Cardiac fibroblast (primary cell): ENCODE measurements at places on chromosomes 12 and 14.

DNA sequence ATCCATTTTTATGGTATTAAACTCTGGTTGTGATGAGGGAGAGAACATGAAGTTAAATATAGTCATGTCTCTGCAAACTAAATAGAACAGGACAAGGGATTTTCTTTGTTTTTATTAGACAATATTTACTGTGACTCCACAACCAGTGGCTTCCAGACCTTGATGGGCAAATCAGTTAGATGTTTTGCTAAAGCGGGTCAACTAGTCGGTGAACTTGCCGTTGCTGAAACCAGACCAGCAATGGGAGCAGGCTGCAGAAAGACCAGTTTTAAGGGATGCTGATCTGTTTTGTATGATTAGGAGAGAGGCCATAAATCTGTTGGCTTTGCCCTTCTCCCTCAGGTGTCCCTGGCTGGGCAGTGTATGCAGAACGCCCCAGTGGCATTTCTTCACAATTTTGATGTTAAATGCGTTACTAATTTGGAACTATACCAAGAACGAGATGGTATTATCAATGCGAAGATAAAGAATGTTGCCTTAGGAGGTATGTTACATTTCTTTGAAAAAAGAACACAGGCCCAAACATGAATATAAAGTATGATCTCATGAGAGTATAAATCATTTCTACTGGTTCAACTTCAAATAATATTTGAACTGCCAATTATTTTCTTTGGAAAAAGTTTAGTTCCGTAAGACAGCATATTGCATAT is 19.4 kb downstream of the TCTN2 start:
- no peak for DNase-seq

DNA sequence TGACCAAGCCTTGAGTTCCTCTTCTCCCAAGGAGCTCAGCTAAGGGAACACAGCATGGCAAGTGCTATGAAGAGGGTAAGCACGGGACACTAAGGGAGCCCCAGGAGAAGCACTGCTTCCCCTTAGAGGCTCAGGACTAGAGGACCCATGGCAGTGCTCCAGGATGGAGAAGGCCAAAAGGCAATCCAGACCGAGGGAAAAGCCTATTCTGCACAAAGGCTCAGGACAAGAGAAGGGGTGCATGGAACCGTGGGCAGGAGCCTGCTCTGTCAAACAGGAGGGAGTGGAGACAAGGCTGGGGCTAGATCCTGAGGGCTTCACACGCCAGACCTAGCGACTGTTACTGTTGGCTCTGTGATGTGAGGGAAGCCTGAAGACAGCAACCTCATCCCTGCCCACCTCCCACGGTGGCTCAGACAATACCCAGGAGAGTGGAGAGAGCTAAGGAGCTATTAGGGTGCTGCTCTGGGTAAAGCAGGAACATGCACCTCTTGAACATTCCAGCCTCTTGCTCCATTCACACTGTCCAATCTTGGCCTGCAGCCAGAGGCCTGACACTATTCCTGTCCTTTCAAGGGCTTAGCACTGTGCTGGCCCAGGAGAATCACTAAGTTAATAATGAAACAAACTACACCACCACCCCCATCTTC is 24.2 kb downstream of the OTUB2 start:
- DNase-seq, result no peak

- DNase-seq, result no peak
Measured at GRCh38 chr12:99997806-99998205, 13.1 kb upstream of the ANKS1B start.

GRCh38 chr12:11885261-11886038 is 185.3 kb upstream of the BCL2L14 start:
- peak; percentile 65 for DNase-seq

DNA sequence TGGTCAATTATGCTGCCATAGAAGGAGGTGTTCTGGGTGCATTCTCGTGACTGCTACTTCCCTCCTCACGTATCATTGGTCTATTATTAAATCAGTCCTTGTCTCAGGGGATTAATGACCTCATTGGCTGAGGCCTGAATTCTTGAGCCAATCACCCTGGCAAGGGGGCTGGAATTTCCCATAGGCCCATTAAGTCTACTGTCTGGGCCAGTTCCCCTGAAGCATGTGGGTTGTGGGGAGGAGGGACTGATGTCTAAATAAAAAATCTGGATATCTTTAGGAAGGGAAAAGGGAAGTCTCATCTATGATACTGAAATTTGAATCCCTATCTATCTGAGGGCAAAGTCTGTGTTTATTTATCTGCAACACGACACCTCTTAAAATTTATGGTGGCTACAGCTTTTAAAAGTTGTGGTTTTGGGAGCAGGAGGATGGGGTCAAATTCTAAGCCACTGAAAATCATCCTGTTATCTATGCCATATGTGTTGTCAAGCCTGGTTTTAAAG is 71.9 kb downstream of the DYRK2 start:
- peak; percentile 39 for DNase-seq

DNA sequence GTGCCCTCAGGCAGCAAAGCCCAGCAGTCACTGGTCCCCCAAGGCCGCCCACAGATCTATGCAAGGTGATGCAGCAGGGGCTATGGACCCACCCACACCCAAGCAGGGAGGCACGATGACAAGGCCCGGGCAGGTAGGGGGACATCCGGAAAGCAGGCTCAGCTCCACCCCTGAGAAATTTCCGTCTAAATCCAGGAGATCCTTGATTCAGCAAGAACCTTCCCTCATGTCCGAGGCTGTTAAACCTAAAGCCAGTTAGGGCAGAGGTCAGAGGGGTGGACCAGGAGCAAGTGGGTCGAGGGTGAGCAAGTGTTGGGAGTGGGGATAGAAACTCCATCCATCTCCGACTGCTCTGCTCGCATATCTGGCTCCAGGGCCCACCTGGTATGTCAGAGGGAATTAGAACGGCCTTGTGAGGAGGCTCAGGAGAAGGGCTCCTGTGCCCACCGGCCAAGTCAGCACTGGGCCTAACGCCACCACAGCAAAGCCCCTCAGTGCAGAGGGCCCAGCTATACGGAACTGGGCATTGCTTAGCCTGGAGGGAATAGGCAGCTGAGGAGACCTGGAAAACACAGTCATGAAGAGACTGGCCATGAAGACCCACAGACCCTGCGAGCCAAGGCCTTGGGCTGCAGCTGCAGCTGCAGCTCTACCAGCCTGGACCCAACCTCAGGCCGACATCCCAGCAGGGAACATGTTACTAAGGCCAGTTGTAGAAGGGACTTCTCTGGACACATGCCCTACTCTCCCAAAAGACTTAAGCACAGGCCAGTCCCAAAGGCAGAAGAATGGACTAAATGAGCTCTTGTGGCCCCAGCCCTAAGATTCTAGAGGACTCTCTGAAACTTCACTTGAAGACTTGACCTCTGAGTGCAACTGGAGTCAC is 34.3 kb downstream of the DAD1 start:
- no peak for DNase-seq

DNA sequence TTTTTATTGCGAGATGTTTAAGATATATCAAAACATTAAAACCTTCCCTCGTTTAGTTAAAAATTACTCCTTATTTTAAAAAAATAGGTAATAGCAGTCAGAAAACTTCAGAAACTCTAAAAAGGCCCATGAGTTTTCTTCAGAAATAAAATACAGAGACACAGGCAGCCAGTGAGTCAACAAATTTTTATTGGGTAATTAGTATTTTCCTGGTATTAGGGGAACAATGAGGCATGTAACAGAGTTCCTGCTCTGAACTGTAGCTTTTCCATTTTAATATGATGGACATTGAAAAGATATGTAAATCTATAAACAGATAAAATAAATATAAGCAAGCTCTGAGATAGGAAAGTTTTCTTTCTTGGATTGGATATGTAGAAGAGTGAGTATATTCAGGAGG is 399 bp upstream of the ZNF705A start:
- DNase-seq, result no peak

DNA sequence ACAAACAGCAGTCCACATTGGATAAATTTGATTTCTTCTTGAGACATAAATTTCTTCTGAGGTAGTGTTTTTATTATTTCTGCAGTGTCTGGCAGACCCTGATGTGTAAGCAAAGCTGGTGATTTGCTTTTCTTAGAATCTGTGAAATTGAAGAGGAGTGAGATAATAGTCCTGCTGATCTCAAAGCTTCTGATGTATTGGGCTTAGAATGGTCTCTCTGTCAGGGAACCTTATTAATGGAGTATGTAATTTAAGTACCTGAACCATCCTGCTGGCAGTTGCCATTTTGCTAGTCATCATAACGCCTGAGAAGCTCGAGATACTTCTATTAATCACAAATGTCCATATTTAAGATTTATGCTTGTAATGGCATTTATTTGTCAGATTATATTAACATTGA is 464.5 kb upstream of the PRICKLE1 start:
- DNase-seq, result no peak

DNA sequence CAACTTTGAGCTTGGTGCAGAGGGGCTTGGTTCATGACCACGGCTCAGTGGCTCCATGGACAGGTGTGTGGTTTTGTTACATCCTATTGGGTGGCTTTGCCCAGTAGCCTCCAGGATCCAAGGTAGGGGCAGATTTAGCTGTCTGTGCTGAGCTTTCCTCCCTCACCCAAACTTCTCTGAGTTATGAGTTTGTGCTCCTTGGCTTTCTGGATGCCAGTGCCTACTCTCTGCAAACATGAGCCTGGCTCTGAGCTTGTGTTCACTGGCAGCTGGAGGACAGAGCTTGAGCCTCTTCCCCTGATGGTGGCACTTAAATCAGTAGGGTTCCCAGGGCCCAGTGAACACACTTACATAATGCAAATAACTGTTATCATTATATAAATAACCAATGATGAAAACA is 45.3 kb upstream of the HECTD1 start:
- DNase-seq, result no peak

DNA sequence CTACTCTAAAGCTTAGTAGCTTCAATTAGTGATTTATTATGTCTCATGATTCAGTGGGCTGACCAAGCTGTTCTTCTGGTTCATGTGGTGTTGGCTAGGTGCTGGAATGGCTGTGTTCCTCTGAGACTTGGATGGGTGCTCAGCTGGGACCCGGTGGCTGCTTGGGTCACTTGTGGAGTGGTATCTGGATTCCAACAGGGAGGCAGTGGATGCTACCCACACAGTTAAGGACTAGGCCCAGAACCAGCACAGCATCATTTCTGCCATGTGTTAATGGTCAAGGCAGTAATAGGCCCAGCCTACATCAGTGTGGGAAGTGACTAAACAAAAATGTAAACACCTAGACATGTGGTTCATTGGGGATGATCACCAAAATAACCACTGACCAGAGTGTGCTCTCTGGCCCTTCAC is 72.2 kb downstream of the FGD4 start:
- no peak for DNase-seq

- peak; percentile 53 for DNase-seq
Measured at GRCh38 chr14:82710267-82710841, 1176.7 kb upstream of the SEL1L start.

DNA sequence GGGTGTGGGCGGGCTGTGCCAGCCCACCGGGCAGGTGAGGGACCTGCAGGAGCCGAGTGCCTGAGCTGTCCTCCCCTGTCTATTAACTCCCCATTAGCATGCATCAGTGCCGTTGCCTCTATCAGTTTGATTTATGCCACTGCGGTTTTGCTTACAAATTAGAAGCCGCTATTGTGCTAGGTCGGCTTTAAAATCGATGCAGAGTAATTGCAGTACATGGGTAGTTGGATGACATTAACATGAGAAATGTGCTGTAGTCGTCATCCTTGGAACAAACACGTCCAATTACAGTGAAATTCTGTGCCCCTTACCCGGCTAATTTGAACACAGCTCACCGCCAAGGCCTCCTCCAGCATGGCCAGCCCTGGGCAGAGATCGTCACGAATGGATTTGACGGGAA is 145.8 kb downstream of the TSPAN9 start:
- no peak for DNase-seq

DNA sequence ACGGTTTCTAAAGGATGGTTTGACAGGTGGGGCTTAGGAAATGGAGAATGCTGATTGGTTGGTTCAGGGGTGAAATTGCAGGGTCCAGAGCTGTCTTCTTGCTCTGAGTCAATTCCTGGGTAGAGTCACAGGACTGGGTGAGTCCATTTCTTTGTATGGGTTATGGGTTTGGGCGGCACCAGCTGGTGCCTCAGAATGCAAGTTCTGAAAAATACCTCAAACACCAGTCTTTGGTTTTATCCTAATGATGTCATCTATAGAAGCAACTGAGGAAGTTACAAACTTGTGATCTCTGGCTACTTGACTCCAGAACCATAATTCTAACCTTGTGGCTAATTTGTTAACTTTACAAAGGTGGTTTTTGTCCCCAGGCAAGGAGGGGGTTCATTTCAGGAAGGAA is 47.6 kb upstream of the EIF5 start:
- DNase-seq, result no peak

GRCh38 chr12:77104792-77105191 is 39.4 kb upstream of the E2F7 start:
- no peak for DNase-seq

- peak; percentile 44 for DNase-seq
Measured at GRCh38 chr12:60174476-60174875, 578.6 kb downstream of the SLC16A7 start.

- no peak for DNase-seq
Measured at GRCh38 chr12:101819467-101819866, 11.3 kb downstream of the GNPTAB start.

- DNase-seq, result no peak
Measured at GRCh38 chr12:97752129-97752528, 289.5 kb downstream of the RMST start.

DNA sequence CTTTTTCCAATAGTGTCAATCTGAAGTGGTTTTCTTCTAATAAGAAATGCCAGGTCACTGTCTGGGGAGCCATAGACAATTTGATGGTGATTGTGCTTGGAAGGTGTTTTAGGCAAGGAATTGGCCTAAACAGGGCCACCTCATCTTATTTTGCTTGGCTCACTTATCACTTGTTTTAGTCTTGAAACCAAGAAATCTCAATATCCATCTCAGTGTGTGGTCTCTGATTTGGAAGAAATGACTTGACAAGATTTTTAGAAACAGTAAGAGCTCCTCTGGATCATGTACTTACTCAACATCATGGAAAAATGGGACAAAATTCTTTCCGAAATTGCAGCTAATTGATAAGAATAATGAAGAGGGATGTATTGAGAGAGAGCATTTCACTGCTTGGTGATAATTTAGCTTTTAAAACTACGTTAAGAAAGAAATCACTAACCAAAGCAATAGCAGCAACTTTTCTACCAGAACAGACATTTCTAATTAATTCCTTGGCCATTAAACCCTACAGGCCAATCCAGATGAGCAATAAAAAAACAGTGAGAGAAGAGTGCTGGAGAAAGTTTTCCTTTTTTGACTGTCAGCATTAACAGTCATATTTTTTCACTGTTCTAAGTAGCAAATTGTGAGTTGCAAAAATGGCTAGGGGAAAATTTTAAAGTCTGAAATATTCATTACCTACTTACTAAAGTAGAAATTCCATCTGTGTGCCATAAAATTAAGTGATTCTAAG is 157.3 kb downstream of the AEBP2 start:
- DNase-seq, result no peak
